ENCODE measurements at places on chromosomes 16 and 17.

DNA sequence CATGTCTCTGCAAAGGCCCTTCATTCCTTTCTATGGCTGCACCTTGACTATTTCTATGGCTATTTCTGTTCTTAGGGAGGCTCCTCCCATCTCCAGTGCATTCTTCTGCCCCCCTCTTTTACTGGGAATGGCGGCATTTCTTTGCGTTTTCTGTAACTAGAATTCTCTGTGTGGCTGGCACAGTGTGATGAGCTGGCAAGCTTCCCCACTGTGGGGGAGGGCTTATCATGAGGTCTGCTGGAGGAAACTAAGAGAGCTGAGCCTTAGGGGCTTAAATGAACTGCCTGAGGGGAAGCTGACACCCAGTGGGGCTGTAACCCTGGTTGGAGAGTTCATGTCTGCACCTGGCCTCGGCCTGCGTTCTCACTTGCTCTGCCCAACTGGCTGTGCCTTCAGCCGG is 1.5 kb upstream of the CARD14 start:
- DNase-seq, result no peak

GRCh38 chr16:28089992-28090365 is 26.5 kb upstream of the GSG1L start:
- no peak for DNase-seq

DNA sequence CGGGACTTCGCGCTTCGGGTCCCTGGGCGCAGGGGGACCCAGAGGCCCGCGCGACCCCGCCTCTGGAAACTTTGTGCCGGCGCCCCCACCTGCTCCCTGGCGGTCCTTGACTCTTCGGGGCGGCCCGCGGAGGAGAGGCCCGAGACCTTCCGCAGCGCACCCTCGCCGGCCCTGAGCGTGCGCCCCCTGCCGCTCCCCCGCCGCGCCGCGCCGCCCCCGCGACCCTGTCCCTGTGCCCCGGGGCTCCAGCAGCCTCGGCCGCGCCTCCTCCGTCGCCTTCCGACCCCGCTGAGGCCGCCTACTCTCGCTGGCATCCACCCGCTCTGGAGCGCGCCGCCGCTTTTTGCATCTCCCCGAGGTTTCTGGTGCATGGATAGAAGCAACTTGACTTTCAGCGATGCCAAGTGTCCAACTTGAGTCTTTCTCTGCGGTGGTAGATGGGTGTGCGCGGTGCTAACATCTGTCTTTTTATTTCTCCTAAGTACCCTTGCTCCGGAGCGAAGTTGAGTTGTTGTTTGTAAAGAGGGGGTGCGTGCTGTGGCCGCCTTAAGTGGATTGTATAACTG is 414 bp downstream of the DUSP14 start:
- DNase-seq, result peak; percentile 49

GRCh38 chr16:3012828-3013420 is at the start of gene CLDN9:
TSS of gene CLDN9 (plus strand) at chr16:3012923. CDS start at chr16:3013363, 440 bp downstream.
- DNase-seq, result no peak

GRCh38 chr17:82087961-82088837 is 9.8 kb downstream of the FASN start:
- DNase-seq, result no peak
